ENCODE measurements at places on chromosomes 3 and 15.

DNA sequence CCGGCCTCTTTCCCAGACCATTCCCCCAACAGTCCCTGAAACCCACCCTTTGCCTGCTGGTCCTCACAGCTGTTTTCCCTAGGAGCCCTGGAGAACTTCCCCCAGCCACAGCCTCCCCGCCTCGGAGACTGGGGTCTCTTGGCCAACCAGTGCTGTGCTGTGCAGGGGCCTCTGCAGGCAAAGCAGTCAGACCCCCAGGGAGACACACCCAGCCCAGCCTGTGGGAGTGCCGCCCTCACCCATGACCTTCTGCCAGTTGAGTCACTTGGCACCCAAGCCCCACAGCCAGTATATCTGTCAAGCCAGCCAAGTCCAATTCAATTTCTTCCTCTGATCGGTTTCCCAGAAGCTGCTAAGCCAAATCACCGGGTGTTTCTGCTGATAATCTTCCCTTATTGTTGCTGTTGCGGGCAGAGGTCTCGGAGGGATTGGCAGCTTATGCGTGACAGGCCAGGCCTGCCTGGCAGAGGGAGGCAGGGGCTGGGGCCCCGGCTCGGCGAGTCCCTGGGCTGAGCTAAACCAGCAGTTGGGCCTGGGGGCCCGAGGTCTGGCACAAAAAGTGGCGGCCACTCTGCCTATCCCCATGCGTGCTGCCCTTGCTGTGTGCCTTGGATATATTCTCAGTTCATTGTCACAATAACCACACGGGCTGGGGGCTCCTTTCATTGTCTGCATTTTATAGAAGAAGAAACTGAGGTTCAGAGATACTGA, 65.6 kb upstream of the SLC6A1 start:
- DNase-seq: no peak

DNA sequence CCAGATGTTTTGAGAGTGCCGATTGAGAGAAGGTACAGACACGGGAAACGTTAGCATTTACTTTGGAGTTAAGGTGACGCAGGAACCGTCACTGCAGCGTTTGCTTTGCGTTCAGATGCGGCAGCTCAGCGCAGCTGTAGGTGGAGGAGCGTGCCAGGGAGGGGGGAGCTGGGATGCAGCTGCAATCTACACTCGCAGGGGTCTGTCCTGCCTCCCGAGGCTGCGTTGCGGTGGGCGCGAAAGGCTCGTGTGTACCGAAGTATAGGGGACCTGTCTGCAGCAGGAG, 425 bp upstream of the FYTTD1 start:
- peak; percentile 40 for DNase-seq

DNA sequence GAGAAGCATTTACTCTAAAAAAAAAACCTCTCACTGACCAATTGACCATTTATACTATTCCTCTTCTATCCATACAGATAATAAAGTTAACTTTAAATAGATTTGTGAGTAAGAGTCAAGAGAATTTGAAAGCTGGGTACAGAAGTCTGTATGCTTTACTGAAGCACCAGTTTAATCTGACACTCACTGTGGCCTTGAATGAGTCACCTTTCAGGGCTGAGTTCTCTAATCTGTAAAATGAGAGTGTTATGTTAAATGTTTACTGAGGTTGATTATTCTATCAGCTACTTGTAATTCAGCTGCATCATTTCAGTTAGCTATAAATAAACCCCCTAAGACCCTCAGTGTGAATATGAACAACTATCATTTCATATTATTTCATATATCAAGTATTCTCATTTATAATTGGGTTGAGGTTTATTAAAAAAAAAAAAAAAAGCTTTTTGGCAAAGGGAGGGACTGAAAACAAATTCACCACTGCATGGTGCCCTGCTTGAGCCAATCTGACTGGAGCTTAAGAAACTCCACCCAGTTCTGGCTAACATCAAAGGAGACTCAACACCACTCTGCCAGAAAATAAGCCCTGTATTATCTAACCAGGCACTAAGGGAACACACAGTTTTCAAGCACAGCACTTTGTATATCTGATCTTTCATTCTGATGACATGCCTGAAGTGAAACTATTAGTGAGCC, 2.8 kb downstream of the MAP4 start:
- DNase-seq: peak; percentile 57

DNA sequence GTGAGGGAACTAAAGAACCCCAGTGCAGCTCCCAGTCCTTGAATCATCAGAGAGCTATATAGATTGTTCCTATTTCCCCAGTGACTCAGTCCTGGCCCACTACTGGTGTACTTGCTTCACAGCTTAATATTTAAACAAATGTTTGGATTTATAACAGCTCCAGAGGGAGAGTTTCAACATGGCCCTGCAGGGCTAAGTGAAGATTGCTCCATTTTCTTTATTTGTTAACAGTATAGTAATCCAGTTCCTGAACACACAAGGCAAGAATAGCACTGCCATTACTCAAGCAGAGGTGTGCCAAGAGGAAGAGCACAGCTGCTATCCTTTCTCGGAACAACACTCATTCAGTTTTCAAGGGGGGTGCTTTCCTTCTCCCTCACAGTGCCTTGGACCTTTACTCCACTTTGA, 6.5 kb downstream of the SQOR start:
- DNase-seq: peak; percentile 67

DNA sequence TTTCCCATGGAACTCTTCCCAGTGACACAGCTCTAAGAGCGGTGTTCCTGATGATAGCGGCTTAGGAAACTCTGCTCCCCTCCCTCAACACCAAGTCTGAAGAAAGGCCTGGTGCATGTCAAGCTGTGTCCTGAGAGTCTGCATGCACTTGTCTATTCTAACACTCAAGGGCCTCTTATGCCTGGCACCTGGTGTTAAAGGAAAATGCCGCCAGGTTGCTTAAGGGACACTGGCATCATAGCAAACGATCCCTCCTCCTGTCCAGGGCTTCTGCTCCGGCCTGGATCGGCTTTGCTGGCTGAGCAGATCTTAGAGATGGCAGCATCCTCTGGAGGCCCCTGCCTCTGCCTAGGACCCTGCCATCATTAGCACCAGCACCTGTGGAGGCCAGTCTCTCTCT, 121.7 kb downstream of the MEGF11 start:
- DNase-seq: no peak

- peak; percentile 79 for DNase-seq
Measured at GRCh38 chr3:129829640-129830039, 63.9 kb downstream of the TMCC1 start.

DNA sequence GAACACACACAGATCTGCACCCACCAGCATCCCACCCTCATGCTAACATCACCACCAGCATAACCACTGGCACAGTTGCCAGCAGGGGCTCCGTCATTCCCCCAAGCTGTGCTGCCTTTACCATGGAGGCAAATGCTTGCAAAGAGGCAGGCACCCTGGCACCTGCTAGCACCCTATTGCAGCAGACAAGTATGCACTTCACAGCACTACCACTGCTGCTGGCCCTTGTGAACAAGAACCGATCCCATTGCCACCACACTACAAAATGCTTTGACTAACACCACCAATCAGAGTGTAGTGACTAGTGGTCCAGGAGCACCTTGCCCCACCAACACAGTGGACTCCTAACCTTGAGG, 862.2 kb upstream of the DPPA4 start:
- no peak for DNase-seq

Data from AG08395 (cell line).